Ecto neural progenitor cell (in vitro differentiated cells): ENCODE measurements at places on chromosomes 5 and 9.

DNA sequence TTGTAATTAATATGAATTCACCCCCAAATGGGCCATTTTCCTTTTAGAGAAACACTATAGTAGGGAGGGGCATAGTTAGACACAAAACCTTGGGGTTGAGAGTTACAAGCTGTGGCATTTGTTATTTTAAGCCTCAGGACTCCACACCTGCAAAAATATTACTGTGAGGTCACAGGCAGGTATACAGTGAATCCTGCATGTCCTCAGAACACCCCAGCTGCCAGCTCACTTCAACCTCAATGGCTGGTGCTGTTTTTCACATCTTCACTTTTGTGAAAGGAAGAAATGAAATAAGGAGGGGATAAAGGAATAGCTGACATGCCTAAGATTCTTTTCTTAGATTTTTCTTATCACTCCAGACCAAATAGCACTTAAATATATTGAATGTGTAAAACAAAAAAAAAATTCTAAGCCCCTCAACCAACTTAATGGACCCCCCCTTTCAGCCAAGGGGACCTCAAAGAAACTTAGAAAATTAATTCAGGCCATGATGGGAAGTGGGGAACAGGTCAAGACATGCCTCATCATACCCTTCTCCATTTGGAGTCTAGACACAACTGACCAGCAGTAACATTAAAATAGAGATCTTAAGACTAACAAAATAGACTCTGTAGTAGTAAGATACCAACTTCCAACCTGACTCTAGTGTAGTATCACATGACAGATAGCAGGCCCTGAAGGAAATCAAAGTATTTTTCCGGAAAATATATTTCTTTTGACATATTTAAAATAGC is 9.2 kb downstream of the C9orf85 start:
- DNase-seq, result no peak

DNA sequence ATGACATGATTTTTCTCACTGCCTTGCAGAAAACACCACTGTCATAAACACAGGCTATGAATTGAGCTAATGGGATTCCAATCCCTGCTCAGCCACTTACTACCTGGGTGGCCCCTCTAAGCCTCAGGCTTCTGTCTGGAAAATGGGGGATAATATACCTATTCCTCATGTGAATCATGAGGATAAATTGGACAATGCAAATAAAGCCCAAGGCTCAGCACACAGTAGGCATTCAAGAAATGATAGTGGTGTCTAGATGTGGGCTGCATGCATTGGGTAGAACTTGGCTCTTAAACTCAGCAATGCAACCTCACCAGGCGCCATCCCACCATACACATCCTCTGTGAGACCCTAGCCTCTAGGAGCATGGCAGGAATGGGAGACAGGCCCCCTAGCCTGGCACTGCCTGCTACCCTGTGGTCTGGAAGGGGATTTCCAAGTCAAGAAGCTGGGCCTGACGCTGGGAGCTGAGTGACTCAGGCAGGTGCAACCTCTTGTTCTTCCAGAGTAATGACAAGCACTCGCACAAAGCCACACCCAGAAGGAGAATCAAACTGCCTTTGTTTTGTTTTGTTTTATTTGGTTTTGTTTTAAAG is 2.3 kb upstream of the TNIP1 start:
- no peak for DNase-seq

GRCh38 chr9:92717201-92718085 is 47.2 kb downstream of the BICD2 start:
- DNase-seq, result no peak

- no peak for DNase-seq
Observed at GRCh38 chr9:126612326-126612812, 1.4 kb upstream of the LMX1B start.
